NCI-H1436 (cell line): ENCODE measurements at places on chromosomes 5 and 9.

- DNase-seq, result no peak
These were observed 34.9 kb downstream of the MTMR12 start for GRCh38 chr5:32277798-32278197.

DNA sequence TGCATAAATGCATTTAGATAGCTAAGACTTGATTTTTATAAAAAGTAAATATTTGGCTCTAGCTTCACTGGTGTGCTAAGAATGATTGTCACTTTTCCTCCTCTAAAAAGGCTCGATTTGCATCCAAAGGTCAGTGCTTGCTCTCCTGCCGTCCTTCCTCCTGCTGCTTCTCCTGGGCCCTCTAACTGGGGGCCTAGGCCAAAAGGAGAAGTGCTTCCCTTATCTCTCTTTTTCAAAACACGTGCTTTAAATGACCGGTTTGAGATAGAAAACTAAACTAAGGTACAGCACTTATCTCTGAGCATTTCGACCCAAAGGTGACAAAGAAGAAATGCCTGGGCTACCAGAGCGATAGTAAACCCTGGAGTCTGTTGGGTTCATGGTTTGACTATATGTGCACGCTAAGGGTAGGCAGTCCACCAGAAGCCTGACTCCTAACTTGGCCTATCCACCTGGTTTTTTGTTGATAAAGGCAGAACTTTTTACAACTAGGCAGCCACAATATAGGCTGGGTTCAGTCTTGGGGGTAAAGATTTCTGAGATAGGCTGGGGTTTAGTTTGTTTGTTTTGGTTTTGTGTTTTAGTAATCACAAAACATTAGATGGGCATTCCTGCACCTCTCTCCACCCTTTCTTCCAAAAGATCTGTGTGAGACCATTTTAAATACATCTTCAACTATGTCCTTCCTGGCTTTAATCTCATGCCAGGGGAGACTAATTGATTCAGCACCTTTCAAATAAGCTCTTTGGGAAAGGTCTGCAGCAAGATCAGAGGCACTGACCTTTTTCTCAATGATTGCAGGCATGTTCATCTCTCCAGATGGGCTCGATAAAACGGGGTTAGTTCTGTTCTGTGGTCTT is 3.8 kb downstream of the NR2F1-AS1 start:
- DNase-seq, result no peak

- no peak for DNase-seq
These were observed 403.0 kb downstream of the ARHGEF28 start for GRCh38 chr5:74028976-74029375.

DNA sequence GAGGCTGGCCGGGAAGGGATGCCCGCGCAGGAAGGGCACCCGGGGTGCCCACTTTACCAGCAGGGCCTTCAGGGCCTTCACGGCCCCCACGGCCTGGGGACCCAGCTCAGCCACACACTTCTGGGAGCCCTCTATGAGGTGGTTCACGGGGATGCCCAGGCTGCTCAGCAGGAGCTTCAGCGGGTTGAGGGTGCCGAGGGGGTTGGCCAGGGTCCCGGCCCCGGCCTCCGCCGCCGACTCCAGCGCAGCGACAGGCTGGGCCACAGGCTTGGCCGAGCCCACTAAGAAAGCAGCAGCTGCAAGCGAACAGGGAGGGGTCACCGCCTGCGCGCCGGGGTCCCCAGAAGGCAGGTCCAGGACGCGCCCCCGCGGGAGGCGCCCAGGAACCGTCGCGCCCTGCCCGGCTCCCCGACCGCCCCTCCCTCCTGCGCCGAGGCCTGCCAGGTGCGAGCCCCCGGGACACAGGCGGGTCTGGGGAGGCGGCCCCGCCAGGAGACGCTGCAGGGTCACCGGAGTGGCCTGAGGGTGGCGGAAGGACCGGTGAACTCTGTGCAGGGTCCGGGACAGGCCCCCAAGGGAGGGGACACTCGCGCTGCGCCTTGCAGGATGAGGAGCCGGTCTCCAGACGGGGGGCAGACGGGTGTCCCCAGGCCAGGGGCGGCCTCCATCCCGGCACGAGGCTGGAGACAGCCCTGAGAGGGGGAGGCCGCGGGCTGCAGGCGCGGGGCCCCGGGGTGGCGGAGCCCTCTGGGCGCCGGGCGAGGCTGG is 572 bp downstream of the SCGB3A1 start:
- no peak for DNase-seq

- DNase-seq, result no peak
These were observed 248.3 kb upstream of the CCNG1 start for GRCh38 chr5:163189023-163189553.

GRCh38 chr5:115875447-115875846 is 33.7 kb downstream of the AP3S1 start:
- no peak for DNase-seq

- DNase-seq, result peak; percentile 5
These were observed 68.1 kb downstream of the ACTL7B start for GRCh38 chr9:108787690-108788048.

DNA sequence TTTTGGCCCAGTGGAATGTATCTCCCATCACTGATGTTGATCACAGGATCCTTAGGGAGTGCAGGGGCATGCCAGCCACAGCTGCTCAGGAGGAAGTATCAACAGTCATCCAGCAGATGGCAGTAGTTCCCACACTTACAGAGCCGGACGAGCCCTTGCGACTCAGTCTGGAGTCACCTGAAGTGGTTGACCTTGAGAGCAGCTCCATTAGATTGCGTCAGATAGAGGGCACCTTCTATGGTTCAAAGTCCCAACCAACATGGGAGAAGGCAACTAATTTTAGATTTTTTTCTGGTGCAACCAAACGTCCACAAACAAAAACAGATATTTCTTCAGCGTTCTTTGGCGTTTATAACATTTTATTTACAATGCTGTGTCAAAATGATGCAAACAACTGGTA is 124.5 kb downstream of the EGFLAM start:
- DNase-seq, result peak; percentile 65

GRCh38 chr9:101311758-101312420 is 72.9 kb downstream of the BAAT start:
- peak; percentile 84 for DNase-seq

- no peak for DNase-seq
These were observed 38.9 kb upstream of the NMUR2 start for GRCh38 chr5:152443935-152444334.

DNA sequence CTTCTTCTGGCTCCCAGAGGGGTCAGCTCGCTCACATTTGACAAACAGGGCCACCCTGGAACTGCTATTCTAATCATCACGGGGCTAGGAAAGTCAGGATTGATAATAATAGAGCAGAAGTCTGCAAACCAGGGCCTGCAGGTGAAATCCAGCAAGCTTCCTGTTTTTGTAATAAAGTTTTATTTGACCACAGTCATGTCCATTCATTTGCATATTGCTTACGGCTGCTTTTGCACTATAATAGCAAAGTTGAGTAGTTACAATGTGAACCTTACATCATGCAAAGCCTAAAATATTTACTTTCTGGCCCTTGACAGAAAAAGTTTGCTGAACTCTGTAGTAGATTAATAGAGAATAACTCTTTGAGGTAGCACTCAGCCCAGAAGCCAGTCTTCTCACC is 63.2 kb upstream of the CTXN3 start:
- DNase-seq, result no peak

GRCh38 chr5:111511174-111511830 is 1.0 kb downstream of the STARD4 start:
- no peak for DNase-seq

DNA sequence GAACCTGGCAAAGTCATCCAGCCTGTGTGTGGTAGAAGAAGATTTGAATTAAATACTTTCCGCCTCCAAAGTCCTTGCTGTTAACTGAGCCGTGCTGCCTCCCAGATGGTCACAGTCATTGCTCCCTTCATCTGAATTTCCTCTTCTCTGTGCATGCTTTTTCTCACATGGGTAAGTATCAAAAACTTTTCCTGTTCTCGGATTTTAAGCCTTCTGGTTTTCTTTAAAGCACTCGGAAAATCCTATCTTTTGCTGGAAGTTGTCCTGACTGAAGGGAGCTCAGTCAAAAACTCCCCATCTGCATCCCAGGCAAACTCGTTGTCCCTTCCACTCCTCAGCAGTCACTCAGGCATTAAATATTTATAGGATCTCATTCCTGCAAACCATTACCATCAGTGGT is 290.0 kb upstream of the PIK3R1 start:
- no peak for DNase-seq

DNA sequence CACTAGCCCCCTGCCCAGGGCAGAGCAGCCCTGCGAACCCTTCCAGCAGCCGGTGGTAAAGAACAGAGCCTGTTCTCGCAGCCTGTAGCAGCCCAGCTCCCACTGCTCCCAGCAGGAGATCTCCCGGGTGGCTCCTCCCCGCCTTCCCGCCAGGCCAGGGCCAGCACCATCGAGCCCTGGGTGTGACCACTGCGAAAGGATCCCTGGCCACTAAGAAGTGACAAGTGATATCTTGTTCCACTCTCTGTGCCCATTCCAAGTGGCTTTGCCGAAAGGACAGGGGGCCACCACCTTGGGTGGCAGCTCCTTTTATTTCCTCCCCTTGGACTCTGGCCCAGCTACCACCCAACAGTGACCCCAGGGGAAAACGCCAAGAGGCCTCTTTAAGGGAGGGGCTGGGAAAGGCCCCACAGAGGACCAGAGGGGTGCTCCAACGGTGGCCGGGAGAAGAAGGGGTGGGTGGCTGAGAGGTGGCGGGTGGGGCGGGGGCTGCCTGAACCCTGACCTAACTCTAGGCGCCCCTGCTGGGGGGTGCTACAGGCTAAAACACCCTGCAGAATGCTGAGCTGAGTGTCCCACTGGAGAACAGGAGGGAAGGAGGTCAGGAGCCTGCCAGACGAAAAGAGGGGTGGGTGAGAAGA is 1.6 kb downstream of the NACC2 start:
- DNase-seq, result no peak

GRCh38 chr9:136576269-136576626 is 30.4 kb upstream of the NOTCH1 start:
- no peak for DNase-seq

GRCh38 chr5:135386886-135387628 is 12.0 kb downstream of the MACROH2A1 start:
- DNase-seq, result no peak

GRCh38 chr5:124300815-124301621 is 445.4 kb downstream of the ZNF608 start:
- no peak for DNase-seq
